ENCODE measurements at places on chromosomes 4 and X. TPM values are rescaled to one million over a fixed set of nuclear protein-coding genes. Genes with fewer than 3 reads are reported as not detected.

Gene HERC6
- total RNA-seq = 3.2 TPM

Gene DOK7
- total RNA-seq = 0.23 TPM

Gene CT45A1
- total RNA-seq = not detected

Gene FAM241A
- total RNA-seq = 0.76 TPM

Measured in A549 treated with Hydrocortisone at 1 μM for 4 hours (cell line).